ENCODE measurements at places on chromosomes 5 and 9.

DNA sequence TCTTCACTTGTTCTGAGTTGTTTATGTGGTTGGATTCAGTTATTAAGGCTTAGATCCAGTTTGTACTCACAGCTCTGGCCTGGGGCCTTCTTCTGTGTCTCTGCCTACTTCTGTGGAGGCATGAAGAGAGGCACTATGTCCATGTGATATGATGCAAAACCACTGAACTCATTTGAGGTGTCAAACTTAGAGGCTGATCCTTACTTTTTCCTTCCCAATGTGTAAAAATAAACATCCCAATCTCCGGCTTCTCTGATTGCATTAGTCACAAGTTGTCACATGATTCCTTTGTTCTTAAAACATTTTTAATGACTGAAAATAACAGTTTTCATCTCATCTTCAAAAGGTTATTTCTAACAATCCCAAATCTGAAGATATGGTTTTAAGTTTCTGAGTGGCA is 276.0 kb upstream of the RGMB start:
- no peak for DNase-seq

GRCh38 chr5:99348597-99348996 is 419.8 kb upstream of the CHD1 start:
- no peak for DNase-seq

- no peak for DNase-seq
Measured at GRCh38 chr5:153546566-153546965, 56.1 kb downstream of the GRIA1 start.

GRCh38 chr5:143494162-143494561 is 90.7 kb upstream of the NR3C1 start:
- DNase-seq = no peak

- no peak for DNase-seq
Measured at GRCh38 chr5:150024346-150024984, 23.9 kb downstream of the HMGXB3 start.

- DNase-seq = no peak
Measured at GRCh38 chr5:175689147-175689991, 31.5 kb downstream of the HRH2 start.

DNA sequence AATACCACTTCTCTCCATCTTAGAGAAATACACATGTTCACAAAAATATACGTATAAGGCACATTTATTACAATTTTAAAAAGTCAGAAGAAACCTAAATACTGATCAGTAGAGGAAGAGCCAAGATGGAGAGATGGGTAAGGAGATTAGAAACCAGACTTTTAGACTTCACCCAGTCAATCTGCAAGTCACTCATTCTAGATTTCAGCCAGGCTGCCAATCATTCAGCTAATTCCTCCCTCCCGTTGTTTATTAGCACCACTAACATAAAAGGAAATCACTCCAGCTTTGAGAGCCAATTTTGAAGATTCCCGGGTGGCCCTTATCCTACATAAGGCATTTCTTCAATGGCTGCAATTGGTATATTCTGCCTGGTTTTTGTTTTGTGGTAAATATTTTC is 109.8 kb upstream of the NR5A1 start:
- no peak for DNase-seq

DNA sequence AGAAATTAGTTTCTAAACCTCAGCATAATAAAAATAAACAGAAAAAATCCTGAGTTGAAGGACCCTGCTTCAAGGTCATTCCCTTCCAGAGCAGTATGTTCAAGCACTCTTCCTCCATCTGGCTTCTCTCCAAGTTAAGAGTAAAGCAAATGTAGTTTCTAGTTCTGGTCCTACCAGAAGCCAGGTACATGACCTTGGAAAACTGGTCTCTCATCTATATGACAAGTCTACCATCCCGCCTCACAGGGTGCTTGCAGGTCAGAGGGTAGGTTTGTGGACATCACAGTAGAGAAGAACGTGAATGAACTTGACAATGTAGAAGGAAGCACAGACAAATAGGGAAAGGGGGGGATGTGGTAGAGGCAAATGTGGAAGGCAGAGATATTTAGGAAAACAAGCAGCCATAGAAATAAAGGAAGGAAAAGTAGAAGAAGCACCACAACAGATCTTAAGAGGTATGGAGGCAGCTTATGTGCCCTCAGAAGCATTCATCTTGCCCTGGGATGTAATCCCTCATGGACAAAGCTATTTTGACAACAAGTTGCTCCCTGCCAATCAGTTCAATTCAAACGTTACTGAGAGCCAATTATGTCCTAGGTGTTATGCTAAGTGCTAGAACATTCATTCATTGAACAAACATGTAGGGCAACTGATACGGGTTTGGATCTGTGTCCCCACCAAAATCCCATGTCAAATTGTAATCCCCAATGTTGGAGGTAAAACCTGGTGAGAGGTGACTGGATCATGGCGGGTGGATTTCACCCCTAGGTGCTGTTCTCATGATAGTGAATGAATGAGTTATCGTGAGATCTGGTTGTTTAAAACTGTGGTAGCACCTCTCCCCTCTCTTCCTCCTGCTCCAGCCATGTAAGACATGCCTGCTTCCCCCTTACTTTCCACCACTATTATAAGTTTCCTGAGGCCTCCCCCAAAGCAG is 23.7 kb upstream of the CTNNAL1 start:
- no peak for DNase-seq

DNA sequence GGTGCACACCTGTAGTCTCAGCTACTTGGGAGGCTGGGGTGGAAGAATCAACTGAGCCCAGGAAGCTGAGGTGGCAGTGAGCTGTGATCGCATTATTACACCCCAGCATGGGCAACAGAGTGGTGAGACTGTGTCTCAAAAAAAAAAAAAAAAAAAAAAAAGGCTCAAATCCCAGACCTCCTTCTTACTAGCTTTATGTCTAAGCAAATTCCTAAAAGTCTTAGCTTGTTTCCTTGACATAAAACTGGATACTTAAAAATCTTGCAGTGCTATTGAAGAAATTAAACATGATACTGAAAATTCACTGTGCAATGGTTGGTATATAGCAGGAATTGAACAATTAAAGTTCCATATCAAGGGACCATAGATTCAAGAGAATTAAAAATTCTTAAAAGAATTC is 45.0 kb downstream of the PCDHGC5 start:
- no peak for DNase-seq

GRCh38 chr5:92206681-92207080 is 823.6 kb upstream of the ARRDC3 start:
- DNase-seq = no peak

DNA sequence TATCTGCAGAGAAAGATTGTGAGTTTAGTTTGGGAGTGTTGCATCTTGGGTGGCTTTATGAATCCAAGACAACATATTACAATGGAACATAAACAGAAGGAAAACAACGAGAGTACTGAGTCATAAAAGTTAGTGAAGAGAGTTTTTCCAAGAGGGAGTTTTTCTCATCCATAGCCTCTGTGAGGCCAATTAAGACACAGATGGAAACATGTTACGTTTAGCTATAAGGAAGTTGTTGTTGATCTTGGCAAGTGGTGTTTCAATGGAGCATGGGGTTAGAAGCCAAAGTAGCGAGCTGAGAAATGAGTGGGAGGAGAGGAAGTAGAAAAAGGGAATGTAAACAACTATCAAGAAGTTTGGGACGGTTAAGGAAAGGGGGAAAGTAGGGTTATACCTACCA is 53.3 kb upstream of the SPATA31D4 start:
- DNase-seq = no peak

DNA sequence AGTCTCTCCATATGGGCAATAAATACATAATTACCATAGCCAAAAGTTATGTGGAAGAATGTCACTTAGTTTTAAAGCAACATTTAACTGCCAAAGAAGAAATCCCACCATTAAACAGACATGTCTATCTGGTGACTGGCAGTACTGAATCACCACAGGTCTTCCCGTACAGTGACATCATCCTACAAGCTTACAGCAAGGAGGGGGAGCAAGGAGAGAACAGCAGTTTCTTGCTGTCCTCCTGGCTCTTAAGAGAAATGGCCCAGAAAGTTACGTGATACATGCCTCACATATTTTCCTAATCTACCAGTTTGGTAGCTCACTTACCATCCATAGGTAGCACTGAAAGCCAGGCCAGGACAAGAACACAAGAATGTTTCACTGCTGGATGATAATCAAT is 671.0 kb downstream of the DMRTA1 start:
- no peak for DNase-seq

- no peak for DNase-seq
Measured at GRCh38 chr5:83510260-83510659, 38.7 kb downstream of the VCAN start.

DNA sequence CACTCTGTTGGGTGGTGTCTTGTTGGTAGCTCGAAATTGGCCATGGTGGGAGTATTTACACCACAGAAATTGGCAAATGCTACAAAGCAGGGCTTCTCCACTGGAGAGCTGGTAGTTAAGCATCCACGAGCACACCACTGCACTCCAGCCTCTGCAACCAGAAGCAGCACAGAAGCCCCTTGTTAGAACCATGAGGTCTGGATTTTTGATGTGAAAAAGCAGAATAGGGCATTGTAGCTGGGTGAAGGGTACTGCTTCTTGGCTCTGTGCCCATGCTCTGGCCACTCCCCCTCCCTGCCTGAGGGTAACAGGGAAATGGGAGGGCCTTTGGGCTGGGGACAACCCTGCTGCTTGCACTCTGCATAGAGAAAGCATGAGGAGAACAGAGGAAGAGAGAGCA is 81.2 kb upstream of the UBTD2 start:
- no peak for DNase-seq

DNA sequence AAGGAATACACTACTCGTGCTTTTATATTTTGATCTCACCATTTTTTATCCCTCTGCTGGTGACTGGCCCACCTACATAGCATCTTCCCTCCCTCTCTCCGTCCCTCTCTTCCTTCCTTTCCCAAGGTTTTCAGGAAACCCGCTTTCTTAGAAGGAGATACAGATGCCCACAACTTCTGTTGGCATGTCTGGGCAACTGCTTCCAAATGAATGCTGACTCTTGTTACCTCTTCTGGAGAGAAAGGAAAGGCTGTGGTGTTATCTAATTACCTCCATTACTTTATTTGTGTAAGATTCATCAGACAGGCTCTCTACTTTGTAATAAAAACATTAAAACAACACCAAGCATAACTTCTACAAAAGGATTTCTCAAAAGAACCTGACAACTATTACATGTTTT is 20.2 kb downstream of the FANCC start:
- no peak for DNase-seq

DNA sequence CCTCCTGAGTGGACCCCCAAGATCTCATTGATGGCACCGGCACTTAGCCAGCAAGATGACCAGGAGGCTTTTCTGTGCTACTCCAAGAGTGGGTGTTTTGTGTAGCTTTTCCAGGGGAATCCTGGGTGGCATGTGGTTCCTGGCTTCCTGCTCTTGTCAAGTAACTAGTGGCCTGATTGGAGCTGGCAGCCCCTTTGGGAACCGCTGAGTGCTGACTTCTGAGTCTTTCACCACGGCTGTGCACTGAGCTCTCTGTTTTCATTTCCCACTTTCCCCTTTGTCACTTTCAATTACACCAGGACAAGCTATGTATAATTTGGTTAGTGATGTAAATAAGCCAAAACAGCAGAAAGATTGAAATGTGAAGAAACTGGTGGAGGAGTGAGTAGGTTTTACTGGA is 255.4 kb downstream of the GOLPH3 start:
- no peak for DNase-seq

GRCh38 chr5:61180886-61181285 is 18.6 kb upstream of the SMIM15 start:
- no peak for DNase-seq

- DNase-seq = no peak
Measured at GRCh38 chr5:55777332-55777731, 39.5 kb downstream of the DDX4 start.

All from activated gamma-delta T cell treated with anti-CD3 and anti-CD28 coated beads, Interleukin-2, amount 50 U/mL, for 16 hours (primary cell).